ENCODE measurements at places on chromosomes 13 and 19.
A peak's percentile ranks its signal among the peaks of the same experiment; 100 is the strongest.

- no peak for DNase-seq
Measured at GRCh38 chr13:23847497-23847896, 41.7 kb downstream of the MIPEP start.

DNA sequence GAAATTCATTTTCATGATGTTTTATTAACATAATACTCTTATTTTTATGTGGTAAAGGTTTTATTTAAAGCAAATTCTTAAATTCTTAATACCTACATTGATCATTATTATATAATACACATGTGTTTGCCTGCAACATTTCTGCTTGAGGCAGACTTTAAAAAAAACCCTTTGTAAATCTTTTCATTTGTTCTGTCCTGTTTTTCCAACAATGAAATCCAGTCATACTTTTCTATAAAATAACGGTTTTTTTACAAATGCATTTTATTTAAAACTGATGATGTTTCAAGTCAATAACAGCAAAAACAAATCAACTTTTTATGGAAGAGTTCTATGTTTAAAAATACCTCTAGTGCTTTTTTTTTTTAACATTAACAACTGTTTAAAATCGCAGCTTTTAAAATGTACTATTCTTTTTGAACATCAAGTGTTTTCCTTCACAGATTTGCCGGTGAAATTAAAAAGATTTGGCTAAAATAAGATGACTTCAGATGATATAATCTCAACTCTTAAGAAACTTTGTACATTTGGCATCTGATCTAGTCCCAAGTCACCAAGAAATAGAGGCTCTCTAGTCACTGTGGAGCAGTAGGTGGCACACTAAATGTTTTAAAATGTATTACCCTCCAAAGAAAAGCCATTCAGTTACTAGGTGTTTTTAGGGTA, 5.1 kb downstream of the POU4F1 start:
- DNase-seq = no peak

GRCh38 chr19:28636706-28637105, 576.2 kb downstream of the UQCRFS1 start:
- DNase-seq = no peak

DNA sequence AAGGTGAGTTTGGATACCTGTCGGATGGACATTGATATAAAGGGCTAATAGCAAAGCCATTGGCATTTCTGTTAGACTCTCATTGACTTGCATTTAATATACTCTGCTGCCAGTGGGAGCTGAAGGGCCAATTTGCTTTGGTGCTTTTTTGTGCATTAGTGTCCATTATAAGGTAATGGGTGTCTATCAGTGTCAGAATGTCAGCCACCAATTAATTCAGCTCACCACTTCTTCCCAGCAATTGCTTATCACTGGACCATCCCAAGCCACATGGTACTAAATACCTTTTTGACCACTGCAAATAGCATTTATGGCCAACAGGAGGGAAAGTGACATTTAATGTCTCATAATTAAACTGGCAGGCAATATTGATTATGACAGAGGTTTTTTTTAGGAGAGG, 317.8 kb downstream of the TEX29 start:
- no peak for DNase-seq

GRCh38 chr13:109784590-109785140, 1.7 kb downstream of the IRS2 start:
- DNase-seq = peak; percentile 42

DNA sequence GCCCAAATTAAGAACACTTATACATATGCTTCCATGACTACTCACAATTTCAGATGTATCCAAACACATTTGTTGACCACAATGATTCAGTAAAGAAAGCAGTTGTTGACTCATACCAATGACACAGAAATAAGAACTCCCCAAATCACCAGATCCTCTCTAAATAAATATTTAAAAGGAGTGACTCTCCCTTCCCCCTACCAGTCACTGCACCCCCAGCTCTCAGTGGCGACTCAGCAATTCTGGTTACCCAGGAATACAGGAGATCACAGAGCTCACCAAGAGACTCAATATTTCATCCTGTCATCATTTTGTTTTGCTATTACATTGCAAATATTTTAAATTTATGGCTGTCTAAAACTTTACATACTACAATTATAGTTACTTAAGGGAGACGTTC, 131.5 kb downstream of the RGCC start:
- no peak for DNase-seq

Data from NCI-H2107 (cell line).